NCI-H2029 treated with DMSO at 0.1 percent for 48 hours (cell line): ENCODE measurements at places on chromosomes 12 and 14.

DNA sequence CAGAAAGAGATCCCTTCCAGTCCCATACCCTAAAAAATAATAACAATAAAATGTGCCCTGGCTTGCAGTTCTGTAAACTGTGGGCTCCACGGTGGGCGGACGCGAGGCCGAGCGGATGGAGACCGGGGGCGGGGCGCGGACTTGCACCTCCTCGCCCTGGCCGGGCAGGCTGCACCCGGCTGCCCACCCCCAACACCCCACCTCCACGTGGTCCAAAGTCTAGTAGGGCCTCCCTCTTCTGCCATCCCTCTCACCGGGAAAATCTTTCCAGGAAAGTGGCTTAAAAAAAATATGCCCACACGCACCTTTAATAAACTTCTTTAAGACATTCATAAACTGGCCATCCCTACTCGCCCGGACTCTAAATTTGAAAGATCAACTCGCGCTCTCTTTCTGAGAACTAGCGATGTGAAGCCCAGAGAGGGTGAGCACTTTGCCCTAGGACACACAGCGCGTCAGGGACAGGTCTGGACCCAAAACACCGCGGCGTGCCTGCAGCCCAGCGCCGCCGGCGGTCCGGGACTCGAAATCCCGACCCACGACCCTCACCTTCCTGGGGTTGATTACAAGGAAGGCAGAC is 1.9 kb upstream of the BCL11B start:
- no peak for DNase-seq

DNA sequence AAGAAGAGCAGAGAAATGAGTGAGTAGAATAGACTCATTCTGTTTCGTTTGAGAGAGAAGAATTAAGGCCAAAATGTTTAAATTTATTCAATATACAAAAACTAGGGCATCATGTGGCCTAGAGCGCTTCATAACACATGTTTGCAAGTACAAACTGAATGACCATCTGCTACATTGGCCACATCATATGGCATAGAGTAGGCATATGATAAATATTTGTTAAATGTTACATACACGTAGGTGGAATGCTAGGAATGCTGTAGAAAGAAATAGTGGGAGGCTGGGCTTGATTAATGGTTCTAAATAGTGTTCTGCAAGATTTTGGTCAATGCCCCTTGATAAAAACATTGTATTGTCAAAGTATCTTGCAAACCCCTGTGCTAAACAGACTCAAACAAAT is 10.8 kb downstream of the MGP start:
- DNase-seq = no peak

- no peak for DNase-seq
These were observed 35.8 kb downstream of the IL31 start for GRCh38 chr12:122138181-122138580.

DNA sequence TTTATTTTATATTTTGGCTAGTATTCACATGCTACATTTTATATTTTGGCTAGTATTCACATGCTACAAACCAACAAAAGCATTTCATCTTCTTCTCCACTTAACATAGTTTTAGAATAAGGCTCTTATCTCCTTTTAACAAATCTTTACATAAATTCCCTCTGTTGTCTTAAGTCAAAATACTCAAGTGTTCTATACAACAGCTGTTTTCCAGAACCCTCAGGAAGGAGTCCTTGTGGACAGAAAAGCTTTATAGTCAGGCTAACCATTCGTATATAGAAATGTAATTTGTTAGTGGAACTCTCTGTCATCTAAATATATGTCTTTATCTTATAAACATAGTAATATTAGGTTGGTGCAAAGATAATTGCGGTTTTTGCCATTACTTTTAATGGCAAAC is 191.0 kb upstream of the FLRT2 start:
- DNase-seq = no peak

GRCh38 chr12:6535960-6536847 is 1.9 kb downstream of the GAPDH start:
- no peak for DNase-seq

DNA sequence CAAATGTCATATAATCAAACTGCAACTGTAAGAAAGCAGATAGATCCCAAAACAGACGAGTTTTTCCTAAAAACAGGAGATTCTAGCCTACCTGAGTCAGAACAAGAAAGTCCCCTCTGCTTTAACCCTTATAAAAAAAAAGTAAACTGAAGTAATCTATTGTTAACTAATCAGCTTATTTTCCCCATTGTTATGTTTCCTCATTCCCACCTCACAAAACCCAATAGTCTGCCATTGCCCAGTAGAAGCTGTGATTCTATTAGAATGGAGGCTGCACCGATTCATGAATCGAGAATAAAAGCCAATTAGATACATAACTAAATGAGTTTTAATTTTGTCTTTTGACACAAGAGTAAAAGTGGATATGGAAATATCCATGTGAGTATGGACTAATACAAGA is 115.4 kb downstream of the MED13L start:
- DNase-seq = no peak

DNA sequence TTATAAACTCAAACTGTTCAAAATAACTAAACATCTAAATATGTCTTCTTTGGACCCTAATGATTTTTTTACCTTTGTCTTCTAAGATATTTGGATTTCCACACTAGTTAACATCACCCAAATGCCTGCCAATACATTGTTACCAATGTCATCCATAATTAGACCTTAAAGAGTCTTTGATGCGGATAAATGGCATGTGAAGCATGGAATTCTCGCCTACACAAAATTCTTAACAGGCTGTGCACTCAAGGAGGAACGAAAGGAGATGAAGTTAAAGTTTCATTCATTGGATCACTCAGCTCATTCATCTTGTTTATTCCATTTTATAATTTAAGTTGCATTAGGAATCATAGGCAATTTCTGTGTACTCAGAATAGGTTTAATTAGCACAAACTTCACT is 219.7 kb downstream of the ACSS3 start:
- no peak for DNase-seq

- no peak for DNase-seq
These were observed 117.3 kb upstream of the LMNTD1 start for GRCh38 chr12:25670076-25671055.

- DNase-seq = no peak
These were observed 74.0 kb downstream of the PDE3A start for GRCh38 chr12:20442322-20442721.

DNA sequence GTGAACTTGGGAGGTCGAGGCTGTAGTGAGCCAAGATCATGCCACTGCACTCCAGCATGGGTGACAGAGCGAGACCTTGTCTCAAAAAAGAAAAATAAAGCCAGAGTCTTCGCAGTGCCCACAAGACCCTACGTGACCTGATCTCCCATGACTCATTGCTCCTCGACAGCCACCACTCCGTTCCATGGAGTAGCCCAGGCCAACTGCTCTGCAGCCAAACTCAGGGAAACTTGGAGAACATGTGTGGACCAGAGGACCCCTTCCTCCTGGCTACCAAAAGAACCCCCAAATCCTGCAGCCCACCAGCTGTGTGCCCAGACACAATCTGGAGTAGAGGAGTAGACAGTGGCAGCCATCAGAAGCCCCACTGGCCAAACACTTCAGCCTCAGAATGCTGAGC is 32.1 kb upstream of the PPP2R5C start:
- DNase-seq = no peak
